ENCODE measurements at places on chromosomes 2 and 18.

GRCh38 chr2:43934567-43934966 lies 61.2 kb downstream of the LRPPRC start:
- no peak for DNase-seq

- DNase-seq = peak; percentile 35
Observed at GRCh38 chr2:191637182-191638078, 40.5 kb upstream of the NABP1 start.

DNA sequence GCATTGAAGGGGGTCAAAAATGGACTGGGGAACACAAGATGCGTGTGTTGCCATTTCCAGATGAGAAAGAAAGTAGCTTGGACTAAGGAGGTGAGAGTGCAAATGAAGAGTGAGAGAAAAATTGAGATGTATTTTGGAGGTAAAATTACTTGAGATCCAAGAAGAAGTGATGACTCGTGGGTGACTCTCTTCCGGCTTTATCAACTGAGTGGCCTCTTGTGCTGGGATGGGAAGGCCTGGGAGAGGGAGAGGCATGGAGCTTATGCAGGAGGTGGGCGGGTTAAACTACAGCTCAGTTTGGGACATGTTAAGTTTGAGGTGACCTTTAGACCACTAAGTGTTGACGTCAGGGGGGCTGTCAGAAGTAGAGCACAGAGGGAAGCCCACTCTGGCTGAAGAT lies 34.9 kb downstream of the SULT1C2 start:
- peak; percentile 36 for DNase-seq

GRCh38 chr2:107525406-107525805 lies 301.3 kb upstream of the RGPD4 start:
- peak; percentile 7 for DNase-seq

DNA sequence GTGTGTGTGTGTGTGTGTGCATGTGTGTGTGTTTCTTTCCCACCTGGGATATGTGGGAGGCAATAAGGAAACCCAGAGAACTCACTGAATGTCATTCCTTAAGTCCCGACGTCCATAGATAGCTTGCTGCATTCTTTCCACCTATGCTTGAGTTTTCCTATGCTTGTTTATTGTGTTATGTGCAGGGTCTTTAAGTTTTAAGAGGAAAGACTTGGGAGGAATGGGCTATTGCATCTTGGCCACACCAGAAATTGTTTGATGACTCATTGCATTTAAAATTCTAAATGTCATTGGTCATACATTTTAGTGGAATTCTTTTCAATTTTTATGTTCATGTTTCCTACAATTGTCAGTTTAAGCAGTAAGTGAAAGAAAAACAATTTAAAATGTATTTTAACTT lies 33.7 kb downstream of the STARD6 start:
- DNase-seq = no peak
